ENCODE measurements at places on chromosomes 13 and 19.

DNA sequence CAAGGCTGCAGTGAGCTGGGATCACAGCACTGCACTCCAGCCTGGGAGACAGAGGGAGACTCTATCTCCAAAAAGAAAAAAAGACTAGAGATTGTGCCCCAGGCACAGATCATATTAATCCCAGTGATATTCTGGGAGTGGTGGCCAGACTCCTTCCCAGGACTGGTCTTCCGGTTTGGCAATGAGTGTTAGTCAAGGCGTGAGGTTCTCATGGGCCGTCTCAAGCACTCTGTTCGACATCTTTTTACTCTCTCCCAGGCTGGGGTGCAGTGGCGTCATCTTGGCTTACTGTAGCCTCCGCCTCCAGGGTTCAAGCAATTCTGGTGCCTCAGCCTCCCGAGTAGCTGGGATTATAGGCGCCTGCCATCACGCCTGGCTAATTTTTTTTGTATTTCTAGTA is 5.3 kb upstream of the DPRX start:
- DNase-seq, result no peak

DNA sequence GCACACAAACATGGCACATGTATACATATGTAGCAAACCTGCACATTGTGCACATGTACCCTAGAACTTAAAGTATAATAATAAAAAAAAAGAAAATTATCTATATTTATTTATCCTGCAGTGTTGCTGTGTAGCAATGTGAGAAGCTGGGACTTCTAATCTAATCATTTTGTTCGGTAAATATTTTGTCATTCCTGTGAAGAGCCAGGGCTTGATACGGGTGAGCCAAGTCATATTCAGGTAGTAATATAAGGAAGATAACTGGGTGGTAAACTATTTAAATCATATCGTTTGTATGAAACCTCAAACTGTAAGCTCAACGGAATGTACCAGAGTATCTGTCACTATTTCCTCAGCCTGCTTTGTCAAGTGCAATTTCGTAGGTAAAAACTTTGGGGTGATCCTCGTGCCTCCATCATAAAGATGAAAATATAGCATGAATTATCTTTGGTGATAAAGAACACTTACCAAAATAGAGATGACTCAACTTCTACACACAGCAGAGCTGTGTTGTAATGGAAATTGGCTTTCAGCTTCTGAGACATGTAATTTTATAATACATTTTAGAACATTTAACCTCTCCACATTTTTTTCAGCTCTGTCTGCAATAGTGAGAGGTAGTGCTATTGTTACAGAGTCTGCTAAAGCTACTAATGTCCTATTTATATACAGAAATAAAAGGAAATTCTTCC is 92.9 kb downstream of the PCDH9 start:
- DNase-seq, result no peak

DNA sequence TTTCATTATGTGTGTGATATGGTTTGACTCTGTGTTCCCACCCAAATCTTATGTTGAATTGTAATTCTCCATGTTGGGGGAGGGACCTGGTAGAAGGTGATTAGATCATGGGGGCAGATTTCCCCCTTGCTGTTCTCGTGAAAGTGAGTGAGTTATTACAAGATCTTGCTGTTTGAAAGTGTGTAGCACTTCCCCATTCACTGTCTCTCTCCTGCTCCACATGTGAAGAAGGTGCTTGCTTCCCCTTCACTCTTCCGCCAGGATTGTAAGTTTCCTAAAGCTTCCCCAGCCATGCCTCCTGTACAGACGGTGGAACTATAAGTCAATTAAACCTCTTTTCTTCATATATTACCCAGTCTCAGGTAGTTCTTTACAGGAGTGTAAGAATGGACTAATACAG is 54.3 kb upstream of the SERTM1 start:
- no peak for DNase-seq

DNA sequence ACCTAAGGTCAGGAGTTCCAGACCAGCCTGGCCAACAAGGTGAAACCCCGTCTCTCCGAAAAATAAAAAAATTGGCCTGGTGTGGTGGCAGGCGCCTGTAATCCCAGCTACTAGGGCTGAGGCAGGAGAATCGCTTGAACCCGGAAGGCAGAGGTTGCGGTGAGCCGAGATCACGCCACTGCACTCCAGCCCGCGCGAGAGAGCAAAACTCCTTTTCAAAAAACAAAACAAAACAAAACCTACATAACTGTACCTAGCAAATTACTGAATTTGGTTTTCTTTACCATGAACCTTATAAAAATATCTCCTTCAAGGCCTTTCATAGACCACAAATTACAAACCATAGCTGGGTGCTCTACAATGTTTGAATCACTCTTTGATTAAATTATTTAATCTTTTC is 760 bp downstream of the ZNF91 start:
- no peak for DNase-seq

DNA sequence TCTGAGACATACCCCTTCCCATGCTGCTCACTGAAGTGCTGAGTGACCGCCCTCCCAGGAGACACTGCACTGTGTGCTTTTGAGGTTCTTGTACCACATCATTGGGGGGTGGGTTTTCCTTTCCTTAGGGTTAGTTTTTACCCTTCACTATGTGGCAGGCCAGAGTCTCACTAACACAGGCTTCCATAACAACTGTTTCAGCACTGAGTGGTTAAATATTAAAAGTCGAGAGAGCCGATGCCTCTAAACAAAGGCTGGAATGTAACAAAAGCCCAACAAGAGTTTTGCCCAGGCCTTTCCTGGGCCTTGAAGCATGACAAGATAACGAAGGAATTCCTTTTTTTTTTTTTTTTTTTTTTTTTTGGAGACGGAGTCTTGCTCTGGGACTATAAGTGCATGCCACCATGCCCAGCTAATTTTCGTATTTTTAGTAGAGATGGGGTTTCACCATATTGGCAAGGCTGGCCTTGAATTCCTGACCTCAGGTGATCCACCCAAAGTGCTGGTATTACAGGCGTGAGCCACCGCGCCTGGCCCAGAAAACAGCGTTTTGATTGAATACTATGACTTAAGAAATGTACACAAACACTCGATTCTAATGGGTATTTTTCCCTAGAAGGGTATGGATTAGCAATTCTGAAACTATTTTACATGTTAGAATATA is 46.5 kb downstream of the ZNF823 start:
- DNase-seq, result no peak
